Esophagus squamous epithelium (tissue), 5 donors: ENCODE measurements at places on chromosomes 4 and X.

- DNase-seq = no peak
- H3K27ac ChIP-seq = no peak overlapping the region
- no peaks in the 10 kb centered on the region for H3K36me3 ChIP-seq
- peak overlapping the region; percentile 33 for H3K4me3 ChIP-seq
- no peaks in the 10 kb centered on the region for H3K27me3 ChIP-seq
Observed at GRCh38 chrX:6227453-6227835, 1.2 kb downstream of the NLGN4X start.

DNA sequence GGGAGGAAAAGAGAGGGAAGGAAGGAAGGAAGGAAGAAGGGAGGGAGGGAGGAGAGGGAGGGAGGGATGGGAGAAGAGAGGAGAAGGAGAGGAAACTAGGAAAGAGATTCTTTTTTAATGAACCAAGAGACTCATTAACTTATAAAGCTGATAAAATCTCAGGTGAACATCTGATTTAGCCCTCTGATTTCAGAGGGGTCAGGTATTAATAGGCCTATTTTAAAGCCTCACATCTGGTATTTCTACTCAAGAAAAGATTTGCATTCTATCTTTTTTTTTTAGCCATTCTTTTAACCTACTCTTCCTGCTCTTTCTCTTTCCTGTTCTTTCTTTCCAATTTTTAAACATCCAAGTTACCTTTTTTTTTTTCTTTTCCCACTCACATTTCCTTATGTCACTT, 103.3 kb upstream of the CPEB2 start:
- no peaks in the 10 kb centered on the region for H3K4me1 ChIP-seq
- no peak overlapping the region for H3K4me3 ChIP-seq
- H3K36me3 ChIP-seq = no peaks in the 10 kb centered on the region

- H3K27ac ChIP-seq = no peak overlapping the region
- H3K36me3 ChIP-seq = no peaks in the 10 kb centered on the region
- H3K4me3 ChIP-seq = peak overlapping the region; percentile 23
- H3K4me1 ChIP-seq = no peaks in the 10 kb centered on the region
Observed at GRCh38 chrX:102154900-102155805, 624 bp downstream of the BEX5 start.

- H3K36me3 ChIP-seq = no peaks in the 10 kb centered on the region
- H3K27me3 ChIP-seq = no peaks in the 10 kb centered on the region
- DNase-seq = no peak
- H3K27ac ChIP-seq = no peak overlapping the region
- no peak overlapping the region for H3K4me3 ChIP-seq
Observed at GRCh38 chrX:19869193-19869592, 18.2 kb downstream of the SH3KBP1 start.

GRCh38 chrX:155966876-155967275, 30.6 kb upstream of the IL9R start:
- no peaks in the 10 kb centered on the region for H3K27me3 ChIP-seq
- no peaks in the 10 kb centered on the region for H3K36me3 ChIP-seq
- H3K27ac ChIP-seq = no peak overlapping the region
- no peaks in the 10 kb centered on the region for H3K4me1 ChIP-seq

DNA sequence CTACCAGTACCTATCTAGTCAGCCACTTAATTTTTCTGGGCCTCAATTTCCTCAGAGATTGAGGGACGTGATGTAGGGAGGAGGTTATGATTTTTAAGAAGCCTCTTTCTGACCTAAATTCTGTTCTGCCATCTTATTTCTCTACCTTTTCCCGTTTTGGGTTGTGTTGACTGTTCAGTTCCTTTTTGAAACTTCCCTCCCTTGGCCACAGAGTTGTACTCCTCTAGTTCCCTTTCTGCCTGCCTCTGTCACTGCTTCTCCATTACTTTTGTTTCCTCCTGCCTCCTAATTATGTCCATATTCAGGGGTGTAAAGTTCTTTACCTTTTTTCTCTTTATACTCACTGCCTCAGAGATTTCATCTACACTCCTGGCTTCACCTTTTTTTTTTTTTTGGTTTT, 25.4 kb downstream of the CLCN5 start:
- H3K36me3 ChIP-seq = no peaks in the 10 kb centered on the region
- H3K4me3 ChIP-seq = no peak overlapping the region
- H3K4me1 ChIP-seq = no peaks in the 10 kb centered on the region
- no peak overlapping the region for H3K27ac ChIP-seq

DNA sequence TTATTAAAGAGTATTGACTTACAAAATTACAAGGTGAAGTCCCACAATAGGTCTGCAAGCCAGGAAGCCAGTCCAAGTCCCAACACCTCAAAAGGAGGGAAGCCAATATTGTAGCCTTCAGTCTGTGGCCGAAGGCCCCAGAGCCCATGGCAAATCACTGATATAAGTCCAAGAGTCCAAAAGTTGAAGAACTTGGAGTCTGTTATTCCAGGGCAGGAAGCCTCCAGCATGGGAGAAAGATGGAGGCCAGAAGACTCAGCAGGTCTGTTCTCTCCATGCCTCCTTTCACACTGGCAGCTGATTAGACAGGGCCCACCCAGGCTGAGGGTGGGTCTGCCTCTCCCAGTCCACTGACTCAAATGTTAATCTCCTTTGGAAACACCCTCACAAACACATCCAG, 18.1 kb downstream of the TDO2 start:
- DNase-seq = no peak
- H3K36me3 ChIP-seq = no peaks in the 10 kb centered on the region
- H3K27me3 ChIP-seq = no peaks in the 10 kb centered on the region
- H3K27ac ChIP-seq = no peak overlapping the region
- H3K4me3 ChIP-seq = no peak overlapping the region

GRCh38 chrX:134443020-134443419, 16.9 kb upstream of the HPRT1 start:
- no peaks in the 10 kb centered on the region for H3K27me3 ChIP-seq
- H3K4me3 ChIP-seq = no peak overlapping the region
- DNase-seq = no peak
- no peaks in the 10 kb centered on the region for H3K4me1 ChIP-seq
- no peaks in the 10 kb centered on the region for H3K36me3 ChIP-seq

DNA sequence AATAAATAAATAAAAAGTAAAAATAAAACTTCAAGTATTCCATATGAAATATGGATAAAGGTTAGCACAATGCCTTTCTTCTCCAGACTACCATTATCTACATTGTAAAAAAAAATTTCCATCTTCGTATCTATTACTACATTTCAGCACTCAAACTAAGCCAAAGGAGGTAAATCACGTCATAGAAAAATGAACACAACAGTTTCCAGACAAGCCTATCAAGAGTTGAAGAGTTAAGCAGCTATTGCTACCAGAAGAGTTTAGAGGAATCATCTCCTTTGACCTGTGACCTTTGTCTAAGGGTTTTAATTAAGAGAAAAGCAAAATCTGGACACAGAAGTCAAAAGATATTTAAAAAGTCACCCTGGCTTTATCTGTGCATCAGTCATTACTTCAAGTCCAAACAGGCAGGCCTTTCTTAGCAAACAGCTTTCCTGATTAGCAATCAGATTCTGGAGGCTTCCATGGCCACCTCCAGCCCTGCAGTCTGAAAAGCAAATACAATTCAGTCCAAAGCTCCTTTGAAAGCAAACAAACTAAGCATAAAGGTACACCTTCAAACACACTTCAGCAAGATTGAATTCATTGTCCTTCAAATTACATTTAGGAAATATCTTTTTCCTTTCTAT, 82.2 kb downstream of the APBB2 start:
- DNase-seq = no peak
- H3K4me3 ChIP-seq = no peak overlapping the region
- no peak overlapping the region for H3K27ac ChIP-seq
- H3K4me1 ChIP-seq = peaks cover 6% of the 10 kb centered on the region

DNA sequence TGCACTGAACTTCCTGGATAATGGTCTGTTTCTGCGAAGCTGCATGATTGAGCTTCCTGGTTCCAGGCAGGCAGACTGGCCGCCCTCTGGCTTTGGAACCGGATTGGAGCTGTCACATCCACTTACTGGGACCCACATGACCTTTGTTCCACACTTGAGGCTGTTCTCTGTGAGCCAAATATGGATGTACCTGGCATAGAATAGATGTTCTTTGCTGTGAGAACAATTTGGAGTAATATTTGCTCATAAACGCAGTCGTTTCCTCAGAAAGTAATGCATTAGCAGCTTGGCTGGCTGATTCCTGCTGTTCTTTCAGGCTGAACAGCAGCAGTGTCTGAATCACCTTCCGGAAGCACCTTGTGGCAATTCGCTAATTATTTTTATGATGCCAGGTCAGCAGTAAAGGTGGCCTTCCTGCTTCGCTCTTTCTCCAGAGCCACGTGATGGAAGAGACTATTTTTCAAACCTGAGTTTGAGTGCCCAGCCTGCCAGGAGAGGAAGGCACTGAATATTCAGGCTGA, 78.1 kb upstream of the BOD1L1 start:
- H3K27ac ChIP-seq = peak overlapping the region; percentile 69
- DNase-seq = peak; percentile 3
- H3K27me3 ChIP-seq = no peaks in the 10 kb centered on the region
- H3K4me1 ChIP-seq = peaks cover 5% of the 10 kb centered on the region
- no peaks in the 10 kb centered on the region for H3K36me3 ChIP-seq

DNA sequence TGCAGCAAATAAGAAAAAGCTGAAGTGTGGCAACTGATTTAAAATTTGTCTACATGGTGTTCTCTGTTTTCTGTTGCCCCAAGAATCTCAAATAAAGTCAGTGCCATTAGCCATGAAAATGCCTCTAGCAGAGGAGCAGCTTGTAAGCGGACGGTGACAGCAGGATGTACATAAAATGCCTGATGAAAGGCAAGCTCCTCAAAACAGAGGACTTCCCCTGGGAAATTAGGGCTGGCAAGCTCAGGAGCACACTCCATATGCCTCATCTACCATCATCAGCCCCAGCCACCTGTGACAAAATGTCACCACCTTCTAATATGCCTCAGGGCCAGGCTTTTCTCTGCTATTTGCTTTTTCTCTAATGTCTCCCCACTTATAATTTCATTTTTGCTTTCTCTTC, 54.5 kb downstream of the ASB9 start:
- H3K27ac ChIP-seq = no peak overlapping the region
- no peak for DNase-seq
- H3K27me3 ChIP-seq = no peaks in the 10 kb centered on the region
- H3K4me3 ChIP-seq = no peak overlapping the region
- no peaks in the 10 kb centered on the region for H3K4me1 ChIP-seq
- H3K36me3 ChIP-seq = no peaks in the 10 kb centered on the region

- no peak for DNase-seq
- no peaks in the 10 kb centered on the region for H3K27me3 ChIP-seq
- H3K36me3 ChIP-seq = no peaks in the 10 kb centered on the region
- no peaks in the 10 kb centered on the region for H3K4me1 ChIP-seq
- no peak overlapping the region for H3K27ac ChIP-seq
- no peak overlapping the region for H3K4me3 ChIP-seq
Observed at GRCh38 chr4:111905511-111905910, 239.7 kb upstream of the FAM241A start.

- H3K27ac ChIP-seq = no peak overlapping the region
Observed at GRCh38 chr4:85995361-85995760, 364.5 kb downstream of the MAPK10 start.

DNA sequence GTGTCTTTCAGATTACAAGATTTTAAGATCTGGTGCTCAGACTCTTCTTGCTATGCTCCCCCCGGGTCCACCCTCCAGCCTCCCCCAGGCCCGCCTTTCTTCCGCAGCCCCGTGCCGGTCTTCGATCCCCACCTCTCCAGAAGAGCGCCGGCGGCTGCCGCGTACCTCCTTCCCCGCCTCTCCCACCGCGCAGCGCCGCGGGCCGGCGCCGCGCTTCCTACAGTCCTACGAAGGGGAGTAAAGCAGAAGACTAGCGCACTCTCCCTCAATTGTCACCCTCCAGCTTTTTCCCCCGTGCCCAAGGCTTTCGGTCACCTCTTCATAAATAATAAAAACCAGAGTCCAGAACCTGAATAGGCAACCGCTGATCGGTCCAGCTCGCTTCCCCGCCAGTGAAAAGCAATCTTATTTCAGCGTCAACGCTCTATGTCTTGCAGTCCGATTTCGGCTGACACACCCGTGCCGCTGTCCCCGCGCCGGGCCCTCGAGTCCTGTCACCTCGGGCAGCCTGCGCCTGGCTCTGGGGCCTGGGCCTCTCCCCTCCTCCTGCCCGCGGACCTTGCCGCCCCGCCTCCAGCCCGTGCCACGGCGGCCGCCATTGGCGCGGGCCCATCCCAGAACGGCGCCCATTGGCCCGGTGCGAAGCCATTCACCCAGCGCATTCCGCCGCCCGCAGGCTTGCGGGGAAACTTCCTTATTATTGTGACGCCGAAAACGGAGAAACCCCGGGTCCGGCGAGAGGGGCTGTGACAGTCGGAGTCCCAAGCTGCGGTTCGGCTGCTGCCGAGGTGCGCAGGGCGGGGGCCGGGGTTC, at the start of gene HERC3:
HERC3 (plus strand) TSS at position 694 of the 813 bp plus-strand sequence. CDS start 13,344 bp downstream, outside the sequence.
- peak; percentile 72 for DNase-seq
- no peaks in the 10 kb centered on the region for H3K27me3 ChIP-seq
- H3K36me3 ChIP-seq = no peaks in the 10 kb centered on the region

DNA sequence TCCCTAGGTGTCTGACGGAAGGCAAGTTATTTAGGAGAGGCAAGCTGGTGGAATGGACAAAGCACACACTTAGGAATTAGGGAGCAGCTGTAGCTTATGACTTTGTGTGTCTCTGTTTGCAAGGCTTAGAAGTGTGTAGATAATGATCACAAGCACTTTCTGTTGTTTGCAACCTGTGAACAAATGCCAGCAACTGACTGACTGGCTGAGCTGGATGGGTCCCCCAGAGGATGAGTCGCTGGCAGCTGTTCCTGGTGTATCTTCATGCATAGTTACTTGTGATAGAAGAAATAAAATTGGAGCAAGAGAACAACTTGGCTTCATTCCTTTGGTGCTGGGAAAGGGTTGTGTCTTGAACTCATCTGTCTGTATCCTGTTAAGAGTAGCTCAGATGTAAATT, 64.2 kb upstream of the BEND4 start:
- no peaks in the 10 kb centered on the region for H3K27me3 ChIP-seq
- H3K36me3 ChIP-seq = no peaks in the 10 kb centered on the region
- no peaks in the 10 kb centered on the region for H3K4me1 ChIP-seq
- H3K4me3 ChIP-seq = no peak overlapping the region
- no peak for DNase-seq

DNA sequence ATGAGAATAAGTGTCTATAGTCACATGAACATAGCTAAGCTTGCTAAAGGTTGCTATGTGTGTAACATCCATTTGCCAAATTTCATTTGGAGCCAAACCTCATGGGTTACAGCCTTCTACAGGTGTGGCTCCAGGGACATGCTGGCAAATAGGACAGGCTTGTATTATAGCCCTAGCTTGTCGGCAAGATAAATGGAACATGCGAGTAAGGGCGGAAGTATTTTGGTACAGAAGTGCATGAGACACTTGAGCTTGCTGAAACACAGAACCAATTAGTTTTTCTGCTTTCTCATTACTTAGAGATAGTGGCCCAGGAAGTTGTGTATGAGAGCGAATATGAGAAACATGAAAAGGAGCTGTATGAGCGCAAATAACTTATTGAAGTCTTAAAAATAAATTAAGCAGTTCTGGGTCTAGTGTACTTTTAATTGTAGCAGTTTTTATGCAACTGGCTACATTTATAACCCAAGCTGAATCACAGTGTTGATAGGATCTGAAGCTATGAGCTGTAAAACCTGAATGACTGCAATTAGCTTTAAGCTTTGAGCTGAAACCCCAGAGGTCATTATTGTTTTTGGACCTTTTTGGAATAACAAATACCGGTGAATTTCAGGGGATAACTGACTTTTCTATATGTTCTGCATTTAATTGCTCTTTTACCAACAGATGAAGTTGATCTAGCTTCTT, 64.6 kb downstream of the KDM5C start:
- peaks cover 12% of the 10 kb centered on the region for H3K4me1 ChIP-seq
- H3K4me3 ChIP-seq = no peak overlapping the region
- no peaks in the 10 kb centered on the region for H3K36me3 ChIP-seq
- no peak overlapping the region for H3K27ac ChIP-seq
- no peaks in the 10 kb centered on the region for H3K27me3 ChIP-seq

- H3K4me1 ChIP-seq = no peaks in the 10 kb centered on the region
- no peak for DNase-seq
- no peak overlapping the region for H3K27ac ChIP-seq
Observed at GRCh38 chr4:155599085-155599484, 67.6 kb upstream of the GUCY1A1 start.
